ENCODE measurements at places on chromosomes 3 and 15. TPM values are rescaled to one million over a fixed set of nuclear protein-coding genes. Genes with fewer than 3 reads are reported as not detected.

The POU1F1 gene
- not detected for polyA plus RNA-seq

GRCh38 chr3:189512039-189512438 is 119.2 kb upstream of the TP63 start:
- no peak for DNase-seq

The RIOX2 gene
- polyA plus RNA-seq = 14.0 TPM

The FAH gene
- polyA plus RNA-seq = 49.0 TPM

The OR5H1 gene
- not detected for polyA plus RNA-seq

DNA sequence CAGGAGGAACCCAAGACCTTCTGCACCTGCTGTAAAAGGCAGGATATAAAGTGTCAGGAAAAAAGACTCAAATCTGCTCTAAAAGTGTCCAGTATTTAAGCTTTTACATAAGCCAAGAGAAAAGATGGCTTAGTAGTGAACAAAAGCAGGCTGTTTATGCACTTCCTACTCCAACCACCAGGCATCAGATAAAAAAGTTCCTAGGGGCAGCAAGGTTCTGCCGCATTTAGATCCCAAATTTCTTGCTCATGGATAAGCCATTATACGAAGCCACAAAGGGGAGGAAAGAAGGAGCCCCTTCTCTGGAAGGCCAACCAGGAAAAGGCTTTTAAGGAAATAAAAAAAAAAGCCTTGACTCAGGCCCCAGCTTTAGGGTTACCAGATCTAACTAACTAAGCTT is 10.6 kb upstream of the SLC9C1 start:
- no peak for DNase-seq

GRCh38 chr3:139227165-139227564 is 116.7 kb upstream of the MRPS22 start:
- peak; percentile 58 for DNase-seq

GRCh38 chr3:159458010-159458409 is 530.6 kb upstream of the IL12A start:
- no peak for DNase-seq

GRCh38 chr15:98560338-98560737 is 88.0 kb upstream of the IGF1R start:
- DNase-seq = no peak

- DNase-seq = no peak
Measured at GRCh38 chr3:160837394-160837980, 81.5 kb downstream of the PPM1L start.

DNA sequence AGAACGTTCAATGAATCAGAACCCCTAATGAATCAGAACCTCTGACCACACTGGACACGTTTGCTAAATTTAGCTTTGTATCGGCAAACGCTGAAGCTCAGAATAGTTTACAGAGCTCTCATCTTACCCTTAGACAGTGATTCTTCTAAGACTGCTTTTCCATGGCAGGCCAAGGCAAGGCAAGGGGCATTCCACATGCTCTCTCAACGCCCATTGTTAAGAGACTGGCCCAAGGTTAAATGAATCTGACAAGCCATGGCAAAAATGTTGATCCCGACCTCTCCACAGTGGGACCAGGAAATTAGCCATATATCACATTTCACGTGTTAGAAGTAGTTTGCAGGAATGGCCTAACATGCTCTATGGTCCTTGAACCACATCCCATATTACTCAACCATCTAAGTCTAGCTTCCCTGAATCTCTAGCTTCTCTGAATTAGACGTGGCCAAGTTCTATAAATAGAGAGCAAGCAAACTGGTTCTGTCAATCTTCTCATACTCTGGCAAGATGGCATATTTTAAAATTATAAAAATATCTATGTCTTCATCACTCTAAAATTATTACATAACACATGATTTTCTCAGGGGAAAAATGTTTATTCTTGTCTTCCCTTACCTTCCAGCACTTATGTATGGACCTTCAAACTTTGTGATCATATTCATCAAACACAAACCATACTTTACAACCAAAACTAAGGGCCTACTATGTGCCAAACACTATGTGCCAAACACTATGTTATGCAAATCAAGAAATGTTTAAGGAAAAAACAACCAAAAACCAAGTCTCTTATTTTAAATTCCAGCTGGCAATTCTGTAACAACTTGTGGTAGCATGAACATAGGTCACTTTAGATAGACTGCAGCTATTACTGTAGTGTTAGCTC is 54.3 kb downstream of the AAGAB start:
- no peak for DNase-seq

DNA sequence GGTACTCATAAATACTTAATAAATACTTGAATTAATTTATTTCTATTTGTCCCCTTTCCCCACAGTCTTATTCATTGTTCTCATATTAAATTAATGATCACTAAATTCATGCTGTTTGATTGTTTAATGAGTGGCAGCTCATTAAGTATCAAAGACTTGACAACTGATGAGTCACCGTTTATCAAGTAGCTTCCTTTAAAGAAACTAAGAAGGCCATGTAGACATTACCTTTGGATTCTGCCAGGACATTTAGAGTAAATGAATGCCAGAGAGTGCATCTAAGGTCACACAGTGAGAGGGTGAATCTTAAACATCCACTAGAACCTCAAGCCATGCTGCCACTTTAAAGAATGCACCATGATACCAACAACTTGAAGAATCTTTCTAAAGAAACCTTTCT is 23.9 kb downstream of the ZBED2 start:
- no peak for DNase-seq

DNA sequence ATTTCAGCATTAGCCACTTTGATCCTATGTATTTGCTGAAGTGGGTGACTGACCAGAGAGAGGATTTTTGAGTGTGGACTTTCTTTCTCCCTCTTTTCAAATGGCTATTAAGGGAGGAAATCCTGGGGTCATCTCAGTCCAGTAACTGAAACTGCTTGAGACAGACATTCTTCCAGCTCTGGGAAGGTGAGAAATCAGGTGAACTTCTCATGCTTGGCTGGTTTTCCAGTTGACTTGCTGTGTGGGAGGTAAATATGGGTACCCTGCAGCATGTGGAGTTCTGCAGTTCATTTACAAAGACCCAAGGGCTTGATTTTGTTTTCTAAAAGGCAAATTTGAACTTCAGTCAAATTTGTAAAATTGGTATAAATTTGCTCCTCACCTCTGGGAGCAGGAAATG is 461.1 kb upstream of the TBL1XR1 start:
- no peak for DNase-seq

GRCh38 chr15:76336254-76337058 is at the start of gene ISL2:
Gene ISL2 (plus strand): TSS chr15:76336773. CDS start chr15:76336884, 111 bp downstream.
- DNase-seq = peak; percentile 73

DNA sequence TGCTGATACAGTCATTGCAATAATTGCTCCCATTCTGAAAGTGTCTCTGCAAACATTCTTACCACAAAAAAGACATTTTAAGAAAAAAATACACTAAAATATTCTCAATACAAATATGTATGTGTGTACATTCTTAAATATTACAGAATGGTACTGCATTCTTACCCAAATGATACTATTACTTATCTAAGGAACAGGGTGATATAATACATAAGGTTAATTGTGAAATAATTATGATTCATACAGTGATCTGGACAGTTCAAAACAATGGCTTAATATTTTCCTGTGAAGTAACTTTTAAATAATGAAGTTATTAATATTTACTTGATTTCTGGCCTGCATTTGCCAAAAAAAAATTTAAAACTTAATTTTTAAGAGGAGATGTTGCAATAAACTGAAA is 694.6 kb downstream of the TUSC7 start:
- no peak for DNase-seq

The CYP1A2 gene
- not detected for polyA plus RNA-seq

Measured in testis (tissue), 5 donors.